Germinal center (tissue), 1 donor: ENCODE measurements at places on chromosomes 4 and X.

DNA sequence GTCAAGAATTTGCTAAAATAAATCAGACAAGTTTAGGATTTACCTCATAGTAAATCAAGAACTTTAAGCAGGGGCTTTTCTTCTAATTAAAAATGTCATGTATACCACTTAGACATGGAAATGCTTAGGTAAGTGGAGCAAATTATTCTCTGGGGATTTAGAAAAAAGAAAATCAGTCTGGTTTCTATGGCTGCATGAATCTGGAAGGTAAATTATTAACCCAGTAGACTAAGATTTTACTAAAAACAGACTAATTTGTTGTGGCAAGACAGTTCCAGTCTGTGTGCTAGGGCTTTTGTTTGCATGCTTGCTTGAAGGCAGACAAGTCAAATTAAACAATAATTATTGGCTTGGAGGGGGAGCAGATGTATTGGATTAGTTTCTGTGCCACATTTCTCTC lies 140.6 kb downstream of the TBL1X start:
- DNase-seq, result no peak

GRCh38 chr4:98411731-98412130 lies 150.5 kb downstream of the RAP1GDS1 start:
- no peak for DNase-seq

GRCh38 chr4:172143605-172144314 lies 330.6 kb downstream of the GALNTL6 start:
- DNase-seq, result no peak

DNA sequence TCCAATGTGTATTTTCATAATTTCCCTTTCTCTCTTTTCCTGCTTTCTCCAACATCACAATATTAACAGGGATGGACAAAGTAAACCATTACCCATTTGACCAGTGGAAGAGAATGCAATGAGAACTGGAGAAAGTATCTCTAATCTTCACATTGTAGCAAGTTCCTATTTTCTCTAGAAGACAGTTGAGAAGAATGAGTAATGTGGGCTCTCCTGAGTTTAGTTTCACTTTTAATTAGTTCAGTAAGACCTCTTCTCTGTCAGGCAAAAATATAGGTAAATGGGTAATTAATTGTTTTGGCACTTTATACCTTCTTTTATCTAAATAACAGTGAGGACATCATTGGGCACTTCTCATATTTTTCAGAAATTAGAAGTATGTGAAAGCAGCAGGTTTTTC lies 602.0 kb downstream of the GLUD2 start:
- no peak for DNase-seq

DNA sequence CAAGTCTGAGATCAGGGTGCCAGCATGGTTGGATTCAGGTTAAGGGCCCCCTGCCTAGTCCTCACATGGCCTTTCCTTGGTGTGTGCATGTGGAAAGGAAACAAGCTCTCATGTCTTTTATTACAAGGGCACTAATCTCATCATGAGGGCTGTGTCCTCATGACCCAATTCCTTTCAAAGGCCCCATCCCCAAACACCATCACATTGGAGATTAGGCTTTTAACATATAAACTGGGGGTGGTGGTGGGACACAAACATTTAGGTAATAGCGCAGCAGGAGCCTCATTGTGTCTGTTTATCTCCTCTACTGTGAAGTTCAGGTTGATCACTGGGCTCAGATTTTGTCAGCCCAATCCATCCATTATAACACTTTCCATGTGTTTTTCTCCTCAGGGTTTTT lies 41.0 kb downstream of the BEX3 start:
- DNase-seq, result no peak

DNA sequence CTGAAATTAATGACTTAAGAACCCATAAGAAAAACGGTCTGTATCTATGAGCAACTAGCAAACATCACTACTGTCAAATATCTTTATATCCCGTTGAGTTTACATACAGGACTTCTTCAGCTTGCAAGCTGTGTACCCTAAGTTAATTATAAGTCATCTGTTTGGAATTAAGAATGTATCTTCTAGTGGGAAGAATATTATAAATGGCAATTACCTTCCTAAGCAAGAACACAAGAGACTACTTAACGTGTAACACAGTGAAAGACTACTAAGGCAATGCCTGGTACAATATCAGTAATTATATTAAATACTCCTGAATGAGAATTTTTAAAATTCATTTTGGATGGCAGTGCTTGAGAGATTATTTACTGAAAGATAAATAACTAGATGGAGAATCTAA lies 58.5 kb downstream of the ADGRA3 start:
- DNase-seq, result no peak

DNA sequence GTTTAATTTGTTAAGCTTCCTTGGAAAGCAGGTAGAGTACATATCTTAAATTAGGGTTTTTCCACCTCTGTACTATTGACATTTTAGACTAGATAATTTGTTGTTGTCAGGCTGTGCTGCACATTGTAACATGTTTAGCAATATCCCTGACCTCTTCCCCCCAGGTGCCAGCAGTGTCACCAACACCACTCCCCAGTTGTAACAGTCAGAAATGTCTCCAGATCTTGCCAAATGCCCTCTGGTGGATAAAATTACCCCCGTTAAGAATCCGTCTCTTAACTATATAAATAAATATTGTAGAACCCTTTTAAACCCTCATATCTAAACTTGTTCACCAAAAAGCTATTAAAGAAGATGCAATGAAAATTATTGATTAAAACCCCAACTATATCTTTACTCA lies 161.5 kb downstream of the ARHGAP6 start:
- DNase-seq, result no peak

GRCh38 chr4:145957302-145957701 lies 18.7 kb upstream of the ZNF827 start:
- DNase-seq, result no peak

GRCh38 chr4:47650584-47651130 lies 165.6 kb downstream of the ATP10D start:
- no peak for DNase-seq
